ENCODE measurements at places on chromosomes 4 and X.

DNA sequence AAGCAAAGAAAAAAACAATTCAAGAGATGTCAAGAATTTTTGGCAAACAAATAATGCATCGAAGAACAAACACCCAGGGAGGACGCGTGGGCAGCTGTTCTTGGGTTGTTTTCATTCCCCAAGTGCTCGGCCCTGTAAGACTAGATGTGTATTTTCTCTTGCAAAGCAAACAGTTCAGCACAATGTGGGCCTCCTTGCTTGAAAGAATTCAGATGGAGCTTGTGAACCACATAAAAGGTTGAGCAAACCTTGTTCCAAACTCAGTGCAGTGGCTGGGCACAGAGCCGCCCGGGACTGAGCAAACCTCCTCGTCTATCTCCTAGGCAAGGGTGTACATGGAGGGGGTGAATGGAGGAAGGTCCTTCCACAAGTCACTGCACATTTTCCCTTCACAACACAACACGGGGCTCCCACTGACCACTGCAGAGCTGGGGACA, 82.4 kb downstream of the HTRA3 start:
- DNase-seq, result no peak

DNA sequence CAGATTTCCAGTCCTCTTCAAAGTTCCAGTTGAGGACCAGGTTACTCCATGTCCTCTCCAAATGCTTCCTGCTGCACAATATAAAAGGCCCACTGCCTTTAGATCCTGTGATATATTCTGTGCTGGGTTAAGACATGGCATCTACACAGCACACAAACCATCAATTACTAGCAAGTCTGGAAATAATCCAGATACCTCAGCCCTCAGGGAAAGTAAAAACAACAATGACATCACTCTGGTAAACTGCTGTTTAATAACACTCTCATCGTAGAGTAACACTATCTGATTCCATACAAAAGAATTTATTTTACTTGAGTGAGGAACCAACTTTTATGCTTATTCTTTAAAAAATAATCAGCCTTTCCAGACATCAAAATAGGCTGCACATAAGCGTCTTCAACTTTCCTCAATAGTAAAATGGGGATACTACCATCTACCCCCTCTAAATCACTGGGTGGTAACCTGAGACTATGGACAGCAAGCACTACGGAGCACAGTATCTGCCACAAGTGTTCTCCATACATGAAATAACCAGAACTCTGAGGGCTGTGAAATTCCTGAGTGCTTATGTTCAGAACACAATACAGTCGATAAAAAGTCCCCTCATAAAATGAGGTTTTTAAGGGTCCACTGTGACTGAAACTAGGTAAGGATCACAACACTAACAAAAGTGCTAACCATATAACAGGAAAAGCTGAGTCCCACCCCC, 53.4 kb downstream of the ABCG2 start:
- DNase-seq, result no peak

DNA sequence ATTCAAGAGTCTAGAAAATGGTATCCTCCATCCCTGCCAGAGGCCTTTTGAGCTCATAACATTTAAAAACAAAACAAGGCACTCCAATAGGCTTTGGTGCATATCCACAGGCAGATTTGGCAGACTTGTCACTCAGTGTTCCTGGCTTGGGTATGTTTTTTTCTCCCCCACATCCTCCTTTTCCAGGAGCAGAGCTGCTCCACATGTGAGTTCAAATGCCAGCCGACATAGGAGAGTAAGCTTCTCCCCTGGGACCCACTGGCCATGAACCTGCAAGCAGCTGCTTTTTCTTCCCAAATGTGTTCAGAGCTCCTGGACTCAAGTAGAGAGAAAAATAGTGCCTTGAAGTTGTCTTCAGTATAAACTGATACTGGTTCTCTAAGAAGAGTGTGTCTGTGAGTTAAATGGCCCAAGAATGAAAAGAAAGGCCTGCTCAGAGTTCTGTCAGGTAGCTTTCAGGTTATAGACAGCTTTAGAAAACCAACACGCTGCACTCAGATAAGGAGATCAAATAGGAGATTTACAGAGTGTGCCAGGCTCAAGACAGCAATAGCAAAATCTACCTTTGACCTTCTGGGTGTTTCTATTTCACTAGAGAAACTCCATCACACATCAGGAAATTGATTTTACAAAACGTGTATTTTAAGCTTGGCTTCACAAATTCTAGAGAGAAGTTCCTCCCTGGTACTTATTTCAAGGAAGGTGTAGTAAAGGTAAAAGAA, 162.5 kb upstream of the GALNT7 start:
- DNase-seq, result no peak

- no peak for DNase-seq
Observed at GRCh38 chr4:133146574-133147241, 2.4 kb upstream of the PCDH10 start.

DNA sequence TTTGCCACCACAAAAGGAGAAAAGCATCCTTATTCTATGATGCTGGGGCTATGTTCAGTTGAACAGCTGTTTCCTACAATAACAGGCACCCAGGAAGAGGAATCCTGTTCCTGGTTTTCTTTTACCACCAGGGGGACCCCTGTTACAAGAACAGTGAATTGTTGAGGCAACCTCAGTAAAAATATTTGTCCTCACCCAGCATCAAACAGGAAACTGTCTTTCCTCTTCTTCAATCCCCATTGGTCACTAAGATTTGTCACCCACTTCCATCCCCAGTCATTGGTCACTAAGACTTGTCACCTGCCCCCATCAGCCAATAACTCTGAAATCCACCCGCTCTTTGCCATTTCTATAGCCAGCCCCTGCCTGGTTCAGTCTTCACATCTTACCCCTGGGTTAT, 143.5 kb upstream of the GALNT7 start:
- no peak for DNase-seq

DNA sequence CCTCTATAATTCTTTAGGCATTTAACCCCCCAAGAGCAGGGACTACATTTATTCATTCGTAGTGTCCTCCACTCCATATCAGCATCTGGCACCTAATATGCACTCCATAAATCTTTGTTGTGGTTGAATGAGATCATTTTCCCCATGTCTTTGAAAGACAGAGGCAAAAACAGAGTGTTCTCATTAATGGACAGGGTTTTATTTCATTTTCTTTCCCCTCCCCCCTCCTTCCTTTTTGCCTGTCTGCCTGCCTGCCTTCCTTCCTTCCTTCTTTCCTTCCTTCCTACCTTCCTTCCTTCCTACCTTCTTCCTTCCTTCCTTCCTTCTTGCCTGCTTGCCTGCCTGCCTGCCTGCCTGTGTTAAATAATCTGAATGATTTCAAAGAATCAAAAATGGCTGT, 83.2 kb downstream of the SHROOM3 start:
- no peak for DNase-seq

DNA sequence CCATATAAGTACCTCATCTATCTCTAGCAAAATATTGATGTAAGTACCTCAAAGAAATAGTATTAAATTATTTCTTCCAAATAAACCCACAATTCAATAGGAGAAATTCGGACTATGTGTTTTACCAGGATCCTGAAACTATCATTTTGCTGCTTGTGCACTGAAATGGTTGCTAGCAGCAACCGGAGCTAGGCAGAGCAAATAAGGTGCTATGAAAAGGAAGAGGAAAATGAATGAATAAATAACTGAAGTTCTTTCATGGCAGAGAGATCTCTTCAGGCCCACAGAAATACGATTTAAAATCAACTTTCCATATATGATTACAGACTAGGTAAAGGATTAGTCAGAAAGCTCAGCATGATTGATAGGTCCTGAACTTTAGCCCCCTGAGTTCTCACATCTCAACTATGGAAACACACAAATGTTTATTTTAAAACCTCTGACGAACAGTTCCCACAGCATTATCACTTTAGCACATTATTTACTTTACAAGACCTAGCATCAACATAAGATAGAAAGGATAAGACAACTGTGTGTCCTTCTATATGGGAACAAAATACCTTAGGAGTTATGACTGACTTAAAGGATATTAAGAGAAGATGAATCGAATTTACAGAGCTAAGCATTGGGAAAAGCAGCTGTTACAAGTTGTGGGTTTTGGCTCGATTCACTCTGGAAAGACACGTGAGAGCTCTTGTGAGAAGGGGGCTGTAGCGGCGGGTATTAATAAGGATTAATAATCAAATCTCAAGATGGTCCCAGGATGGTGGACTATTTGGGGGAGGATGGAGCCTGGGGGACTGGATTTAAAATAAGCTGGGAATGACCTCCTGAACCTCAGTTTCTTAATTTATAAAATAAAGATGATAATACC, 104.3 kb downstream of the CORIN start:
- DNase-seq, result no peak

GRCh38 chrX:19372170-19372546, 28.4 kb downstream of the PDHA1 start:
- DNase-seq, result peak; percentile 46

GRCh38 chrX:39336671-39337311, 535.5 kb downstream of the MID1IP1 start:
- DNase-seq, result no peak

GRCh38 chr4:132504438-132504837, 644.7 kb upstream of the PCDH10 start:
- DNase-seq, result no peak

DNA sequence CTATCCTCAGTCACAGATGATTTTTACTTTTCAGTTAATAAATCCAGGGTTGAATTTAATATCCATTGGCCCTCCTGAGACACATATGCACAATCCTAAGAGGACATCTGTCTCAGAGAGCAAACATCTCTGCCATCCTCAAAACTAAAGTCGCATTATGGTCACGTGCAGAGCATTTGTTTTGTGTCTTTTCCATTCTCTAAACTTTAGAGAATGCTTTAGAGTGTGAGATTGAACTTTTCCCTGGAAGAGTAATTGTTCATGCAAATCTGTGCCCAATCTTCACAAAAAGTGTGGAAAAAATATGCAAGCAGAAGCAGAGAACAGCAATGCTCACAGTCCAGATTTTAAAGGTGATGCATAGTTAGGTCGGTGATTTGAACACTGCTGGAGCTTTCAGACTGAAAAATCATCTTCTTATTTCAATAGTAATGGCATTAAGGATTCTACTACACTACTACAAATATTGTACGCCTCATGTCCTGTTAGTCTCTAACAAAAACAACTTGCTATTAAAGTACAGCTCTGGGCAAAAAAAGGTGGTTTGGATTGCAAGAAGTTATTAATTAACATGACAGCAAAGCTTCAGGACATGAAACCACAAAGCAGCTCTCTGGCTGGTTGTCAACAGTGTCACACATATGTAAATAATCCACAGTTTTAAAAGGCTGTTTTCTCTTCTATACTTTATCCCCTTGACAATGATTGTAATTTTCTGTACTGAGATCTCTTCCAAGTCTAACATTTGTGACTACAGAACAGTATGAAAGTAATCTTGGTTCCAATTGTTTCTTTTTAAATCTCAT, 19.9 kb downstream of the DCHS2 start:
- no peak for DNase-seq

DNA sequence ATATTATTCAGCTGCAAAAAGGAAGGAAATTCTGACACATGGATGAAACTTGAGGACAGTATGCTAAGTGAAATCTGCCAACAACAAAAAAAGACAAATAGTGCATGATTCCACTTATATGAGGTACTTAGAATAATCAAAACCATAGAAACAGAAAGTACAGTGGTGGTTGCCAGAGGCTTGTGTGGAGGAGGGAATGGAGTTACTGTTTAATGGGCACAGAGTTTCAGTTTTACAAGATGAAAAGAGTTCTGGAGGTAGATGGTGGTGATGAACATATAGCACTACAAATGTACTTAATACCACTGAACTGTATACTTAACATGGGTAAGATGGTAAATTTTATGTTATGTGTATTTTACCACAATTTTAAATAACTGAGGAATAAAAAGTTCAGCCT, 212.0 kb upstream of the KLF3 start:
- no peak for DNase-seq

GRCh38 chr4:71639380-71639779, 144.5 kb downstream of the GC start:
- DNase-seq, result no peak

DNA sequence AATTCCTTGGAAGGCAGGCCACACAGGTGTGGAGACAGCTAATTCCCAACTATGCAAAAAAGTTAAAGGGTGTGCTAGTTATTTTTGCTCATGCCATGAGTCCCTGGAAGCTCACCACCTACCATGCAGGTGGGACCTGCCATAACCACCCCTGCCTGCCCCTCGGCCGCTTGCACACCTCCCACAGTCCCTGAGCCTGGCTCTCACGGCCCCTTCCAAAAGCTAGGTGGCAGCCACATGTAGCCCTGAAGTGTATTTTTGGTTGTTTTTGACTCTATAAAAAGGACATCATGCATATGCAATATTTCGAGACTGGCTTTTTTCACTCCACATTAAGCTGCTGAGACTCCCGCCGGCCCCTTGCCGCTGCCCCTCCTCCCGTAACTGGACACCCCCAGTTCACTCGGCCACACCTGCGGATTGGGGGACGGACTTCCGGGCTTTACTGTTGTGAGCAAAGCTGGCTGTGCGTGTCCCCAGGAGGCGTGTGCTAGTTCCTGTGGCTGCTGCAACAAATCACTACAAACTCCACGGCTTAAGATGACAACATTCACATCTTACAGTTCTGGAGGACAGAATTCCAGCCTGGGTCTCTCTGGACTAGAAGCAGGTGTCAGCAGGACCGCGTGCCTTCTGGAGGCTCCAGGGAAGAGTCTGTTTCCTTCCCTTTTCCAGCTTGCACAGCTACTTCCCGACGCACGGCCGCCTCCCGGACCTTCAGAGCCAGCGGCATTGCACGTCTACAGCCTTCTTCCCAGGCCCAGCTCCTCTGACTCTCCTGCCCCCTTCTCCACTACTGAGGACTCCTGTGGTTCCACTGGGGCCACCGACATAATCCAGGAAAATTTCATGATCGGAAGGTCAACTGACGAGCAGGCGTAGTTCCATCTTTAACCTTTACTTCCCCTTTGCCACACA, 24.8 kb downstream of the ZFYVE28 start:
- no peak for DNase-seq

DNA sequence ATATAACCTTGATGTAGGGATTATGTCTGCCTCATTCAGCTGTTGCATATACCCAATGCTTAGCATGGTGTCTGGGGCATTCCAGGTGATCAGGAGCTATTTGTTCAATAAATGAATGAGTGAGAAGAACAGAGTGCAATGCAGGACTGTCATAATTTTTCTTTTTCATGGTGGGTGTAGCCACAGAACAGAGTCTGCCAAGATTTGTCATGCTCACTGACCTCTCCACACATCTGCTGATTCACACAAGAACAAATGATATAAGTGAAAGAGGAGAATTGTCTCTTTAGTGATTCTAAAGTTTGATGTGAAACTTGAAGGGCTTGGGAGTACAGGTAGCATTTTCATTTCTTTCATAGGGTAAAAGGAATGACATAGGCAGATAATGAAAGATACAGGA, 64.4 kb upstream of the TEX13D start:
- no peak for DNase-seq

- no peak for DNase-seq
Observed at GRCh38 chr4:58669783-58670182, 1559.6 kb upstream of the IGFBP7 start.

DNA sequence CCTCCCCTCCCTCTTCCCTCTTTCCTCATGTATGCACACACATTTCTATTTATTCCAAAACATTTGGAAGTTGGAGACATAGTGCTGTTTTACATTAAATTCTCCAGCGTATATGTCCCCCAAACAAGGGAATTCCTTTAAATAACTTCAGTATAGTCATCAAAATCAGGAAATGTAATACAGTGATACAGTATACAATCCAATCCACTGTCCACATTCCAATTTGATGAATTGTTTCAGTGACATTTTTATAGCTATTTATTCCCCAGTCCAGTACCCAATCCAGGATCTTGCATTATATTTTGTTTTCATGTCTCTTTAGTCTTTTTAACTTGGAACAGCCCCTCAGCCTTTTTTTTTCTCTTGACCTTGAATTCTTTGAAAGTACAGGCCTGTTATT, 233.0 kb downstream of the DKK2 start:
- no peak for DNase-seq

GRCh38 chr4:113270520-113271319, 221.3 kb downstream of the ANK2 start:
- no peak for DNase-seq

Data from left ventricle myocardium inferior (tissue), 1 donor.